ENCODE measurements at places on chromosomes 12 and 14. TPM values are rescaled to one million over a fixed set of nuclear protein-coding genes. Genes with fewer than 3 reads are reported as not detected.

The TMTC1 gene
- 0.03 TPM for total RNA-seq

The PIGH gene
- total RNA-seq: 20.6 TPM

The NT5DC3 gene
- 23.8 TPM for total RNA-seq

The SIX4 gene
- total RNA-seq: 2.8 TPM

The PRH2 gene
- total RNA-seq: not detected

The ATP6V1D gene
- total RNA-seq: 107 TPM
